ENCODE measurements at places on chromosomes 6 and 20.

GRCh38 chr20:4607287-4607713 lies 114.4 kb upstream of the PRND start:
- DNase-seq, result peak; percentile 46

- no peak for DNase-seq
Observed at GRCh38 chr6:128311944-128312570, 208.3 kb downstream of the PTPRK start.

DNA sequence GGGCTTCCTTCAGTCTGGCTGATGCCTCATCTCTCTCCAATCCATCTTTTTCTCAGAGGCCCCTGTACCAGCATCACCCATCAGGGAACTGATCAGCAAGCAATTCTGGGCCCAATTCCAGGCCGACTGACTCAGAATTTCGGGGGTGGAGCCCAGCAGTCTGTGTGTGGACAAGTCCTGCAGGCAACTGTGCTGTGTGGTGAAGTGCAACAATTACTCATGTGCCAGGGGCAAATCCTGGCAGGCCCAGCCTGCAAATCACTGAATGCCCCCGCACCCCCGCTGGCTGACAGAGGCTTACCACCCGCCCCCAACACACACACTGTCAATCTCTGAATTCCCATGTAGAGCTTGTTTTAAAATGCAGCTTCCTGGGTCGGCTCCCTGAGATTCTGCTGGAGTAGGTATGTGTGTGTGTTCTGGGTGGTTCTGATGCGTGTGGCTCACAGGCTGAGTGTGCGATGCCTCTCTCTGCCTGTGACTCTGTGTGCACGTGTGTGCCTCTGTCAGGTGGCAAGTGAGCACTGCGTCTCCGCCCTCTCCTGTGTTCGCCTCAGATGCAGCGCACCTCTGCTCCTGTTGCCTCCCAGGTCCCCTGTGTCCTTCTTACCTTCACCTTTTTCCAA lies 45.4 kb downstream of the SSR1 start:
- peak; percentile 68 for DNase-seq

- peak; percentile 100 for DNase-seq
Observed at GRCh38 chr6:41072836-41073202, at the start of gene NFYA. Gene NFYA (plus strand): TSS chr6:41072974. CDS start chr6:41079090, 6,116 bp downstream.

DNA sequence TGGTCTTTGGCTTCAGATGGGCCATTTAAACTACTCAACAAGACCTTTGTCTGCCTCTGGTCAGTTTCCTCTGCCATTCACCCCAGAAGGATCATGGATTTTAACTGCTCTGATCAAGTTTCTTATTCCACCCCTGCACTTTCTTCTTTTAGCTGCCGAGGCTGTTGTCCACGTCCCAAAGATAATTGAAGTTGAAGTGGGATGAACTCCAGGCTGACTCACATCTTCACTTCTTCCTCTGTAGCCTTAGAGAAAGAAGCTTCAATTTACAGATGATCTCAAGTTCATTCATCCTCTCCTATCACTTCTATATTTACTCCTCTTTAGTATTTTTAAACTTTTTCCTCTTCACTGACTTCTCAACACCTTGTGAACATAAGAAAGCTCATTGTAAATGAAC lies 651.6 kb downstream of the UTRN start:
- no peak for DNase-seq

GRCh38 chr6:76866091-76866915 lies 597.0 kb downstream of the HTR1B start:
- no peak for DNase-seq

GRCh38 chr20:17536944-17537444 lies 5.8 kb upstream of the BFSP1 start:
- DNase-seq, result peak; percentile 92

GRCh38 chr6:36249536-36249935 lies 20.3 kb upstream of the PNPLA1 start:
- no peak for DNase-seq

DNA sequence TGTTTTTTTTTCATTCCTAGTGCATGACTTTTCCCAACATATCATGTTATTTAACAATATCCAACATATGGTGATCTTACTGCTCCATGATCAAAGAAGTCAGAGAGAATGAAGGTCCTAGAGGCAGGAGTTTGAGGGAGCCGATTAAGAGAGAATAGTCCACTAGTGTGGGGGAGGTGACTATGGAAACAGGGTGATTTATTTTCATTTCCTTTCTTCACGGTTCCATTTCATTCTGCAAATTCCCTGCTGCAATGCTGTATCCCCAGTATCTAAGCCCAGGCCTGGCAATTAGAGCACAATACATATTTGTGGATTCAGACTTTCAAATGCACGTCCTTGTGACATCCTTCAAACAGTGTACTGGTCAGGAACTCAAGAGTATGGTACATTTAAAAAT lies 91.4 kb downstream of the CD83 start:
- DNase-seq, result no peak

DNA sequence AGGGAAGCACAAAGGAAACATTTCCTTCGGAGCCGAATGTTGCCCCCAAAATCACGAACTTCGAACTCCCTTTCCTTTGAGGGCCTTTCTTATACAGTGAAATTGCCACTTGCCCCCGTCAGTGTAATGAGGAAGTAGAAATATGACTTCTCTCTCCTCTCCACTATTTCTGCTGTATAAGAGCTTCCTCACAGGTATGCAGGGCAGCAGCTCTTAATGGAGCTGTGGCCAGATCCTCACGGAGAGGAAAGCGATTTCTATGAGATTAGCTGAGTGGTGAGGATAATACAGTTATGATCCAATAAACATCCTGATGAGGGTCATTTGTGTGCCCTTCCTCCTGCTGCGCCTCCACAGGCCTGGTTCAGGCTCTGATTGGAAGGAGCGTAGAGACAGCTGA lies 10.8 kb upstream of the CPNE5 start:
- DNase-seq, result no peak

DNA sequence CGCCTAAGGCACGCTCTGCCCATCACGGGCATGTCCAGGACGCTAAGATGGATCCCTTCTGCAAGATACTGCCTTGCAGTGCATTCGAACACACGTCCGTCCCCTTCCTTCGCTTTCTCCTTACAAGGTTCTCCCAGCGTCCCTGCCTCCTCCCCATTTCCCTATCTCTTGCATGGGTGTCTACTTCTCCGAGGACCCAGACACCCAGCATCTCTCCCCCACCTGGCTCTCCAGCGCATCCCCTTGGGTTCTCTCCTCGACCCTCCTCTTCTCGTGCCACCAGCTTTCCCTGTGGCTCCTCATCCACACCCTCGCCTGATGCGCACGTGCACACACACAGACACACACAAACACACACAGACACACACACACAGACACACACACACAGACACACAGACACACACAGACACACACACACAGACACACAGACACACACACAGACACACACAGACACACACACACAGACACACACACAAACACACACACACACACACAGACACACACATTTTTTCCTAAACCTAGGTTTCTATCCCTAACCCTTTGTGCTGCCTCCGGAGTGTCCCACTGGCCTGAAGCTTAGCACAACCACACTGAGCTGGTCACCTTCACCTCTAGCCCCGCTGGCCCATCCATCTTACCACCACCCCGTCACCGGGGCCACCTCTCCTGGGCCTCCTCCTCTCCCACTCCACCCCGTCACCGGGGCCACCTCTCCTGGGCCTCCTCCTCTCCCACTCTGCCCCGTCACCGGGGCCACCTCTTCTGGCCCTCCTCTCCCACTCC lies 31.9 kb downstream of the ANKRD60 start:
- no peak for DNase-seq

DNA sequence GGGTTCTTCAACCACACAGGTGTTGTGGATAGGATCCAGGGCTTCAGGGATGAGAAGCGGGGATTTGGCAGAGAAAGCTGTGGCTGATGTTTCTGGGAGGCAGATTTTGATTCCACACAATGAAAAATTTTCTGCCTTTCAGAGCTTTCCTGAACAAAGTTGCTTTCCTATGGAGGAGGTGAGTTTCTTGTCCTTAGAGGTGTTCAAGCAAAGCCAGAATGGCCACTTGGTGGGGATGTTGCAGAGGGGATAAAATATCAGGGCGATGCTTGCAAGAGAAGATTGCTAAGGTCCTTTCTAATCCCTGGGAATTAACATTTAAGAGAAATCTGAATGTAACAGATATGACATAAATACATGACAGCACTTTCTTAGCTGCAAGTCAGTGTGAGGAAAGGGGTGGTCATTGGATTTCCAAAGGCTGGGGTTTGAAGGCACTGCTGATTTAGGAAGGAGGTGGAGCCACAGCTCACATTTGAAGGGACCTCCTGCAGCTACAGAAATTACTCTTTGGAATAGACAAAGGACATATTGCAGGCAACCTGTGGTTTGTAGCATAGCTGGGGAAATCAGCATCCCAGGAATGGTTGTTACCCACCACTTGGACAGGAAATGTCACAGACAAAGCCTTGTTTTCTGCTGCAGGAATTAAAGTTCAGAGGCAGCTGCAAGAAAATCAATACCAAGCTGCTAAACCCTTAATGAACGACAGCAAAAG lies 271.1 kb upstream of the CHD6 start:
- no peak for DNase-seq

DNA sequence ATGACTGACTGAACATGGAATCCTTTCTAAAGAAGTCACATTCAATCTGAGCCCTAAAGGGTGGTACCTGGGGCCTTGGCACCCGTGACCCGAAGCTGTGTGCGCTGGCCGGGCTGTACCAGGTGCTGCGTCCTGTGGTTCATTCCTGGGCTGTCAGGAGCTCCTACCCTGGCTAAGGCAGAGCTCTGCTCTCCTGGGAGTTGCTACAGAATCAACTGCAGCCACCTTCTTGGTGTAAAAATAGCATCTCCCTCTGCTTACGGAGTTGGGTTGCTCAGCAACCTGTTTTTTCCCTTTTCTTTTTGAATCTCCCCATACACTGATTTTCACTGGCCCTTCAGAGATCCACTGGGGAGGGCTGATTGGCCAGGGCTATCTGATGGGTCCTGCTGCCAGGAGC lies 236.6 kb upstream of the PDE10A start:
- DNase-seq, result no peak

GRCh38 chr6:109362102-109362884 lies 20.0 kb downstream of the CD164 start:
- DNase-seq, result no peak

DNA sequence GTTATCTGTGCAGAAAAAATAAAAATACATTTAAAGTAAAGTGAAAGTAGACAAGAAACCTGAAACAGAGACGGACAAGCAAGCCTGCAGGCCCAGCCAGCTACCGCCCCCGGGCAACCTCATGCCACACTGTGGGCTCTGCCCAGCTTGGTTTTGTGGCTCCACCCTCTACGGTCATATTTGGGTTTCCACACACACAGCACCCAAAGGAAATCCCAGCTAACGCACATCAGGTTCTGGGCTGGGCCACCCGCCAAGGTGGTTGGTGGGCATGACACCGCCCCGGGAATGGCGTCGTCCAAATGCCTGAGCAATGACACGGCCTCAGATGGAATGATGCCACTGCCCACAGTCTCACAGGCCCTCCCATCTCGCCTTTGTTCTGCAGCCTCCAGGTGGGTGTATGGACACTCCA lies 22.9 kb downstream of the FAM110A start:
- no peak for DNase-seq
